Stimulated activated CD8-positive, alpha-beta memory T cell treated with anti-CD3 and anti-CD28 coated beads, Interleukin-15, amount 100 ng/mL, for 4 hours (primary cell): ENCODE measurements at places on chromosomes 5 and 9.

DNA sequence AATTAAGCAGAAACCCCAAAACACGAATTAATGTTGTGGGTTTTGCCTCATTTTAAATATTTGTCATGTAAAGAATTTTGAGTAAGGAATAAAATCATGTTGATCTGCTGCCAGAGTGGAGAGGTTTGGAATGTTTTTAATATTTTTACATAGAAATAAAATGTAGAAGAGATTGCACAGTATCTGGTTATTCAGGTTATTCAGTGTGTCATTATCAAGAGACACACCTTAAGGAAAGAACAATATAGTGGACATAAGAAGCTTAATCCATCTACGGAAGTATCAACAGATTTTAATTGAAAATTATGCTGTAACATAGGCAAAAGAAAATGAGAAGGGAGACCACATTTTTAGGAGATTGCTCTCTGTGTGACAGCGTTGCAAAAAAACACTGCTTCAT is 410.4 kb downstream of the MED10 start:
- DNase-seq = no peak

DNA sequence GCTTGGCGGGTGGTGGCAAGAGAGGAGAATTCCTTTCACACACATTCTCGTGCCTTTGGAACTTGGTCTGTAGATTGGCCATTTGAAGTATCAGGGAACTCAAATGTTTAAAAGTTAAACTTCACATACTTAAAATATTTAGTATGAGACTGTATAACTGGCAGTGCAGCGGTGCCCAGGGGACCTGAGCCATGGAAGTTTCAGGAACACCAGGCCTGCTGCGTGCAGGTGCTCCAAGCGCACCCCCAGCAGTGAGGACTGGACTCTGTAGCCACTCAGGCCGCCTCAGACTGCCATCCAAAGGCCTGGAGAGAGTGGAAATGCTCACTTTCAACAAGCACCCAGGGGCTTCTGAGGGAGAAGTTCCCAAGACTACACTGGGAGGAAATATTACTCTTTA is 273.5 kb upstream of the IRX2 start:
- no peak for DNase-seq

DNA sequence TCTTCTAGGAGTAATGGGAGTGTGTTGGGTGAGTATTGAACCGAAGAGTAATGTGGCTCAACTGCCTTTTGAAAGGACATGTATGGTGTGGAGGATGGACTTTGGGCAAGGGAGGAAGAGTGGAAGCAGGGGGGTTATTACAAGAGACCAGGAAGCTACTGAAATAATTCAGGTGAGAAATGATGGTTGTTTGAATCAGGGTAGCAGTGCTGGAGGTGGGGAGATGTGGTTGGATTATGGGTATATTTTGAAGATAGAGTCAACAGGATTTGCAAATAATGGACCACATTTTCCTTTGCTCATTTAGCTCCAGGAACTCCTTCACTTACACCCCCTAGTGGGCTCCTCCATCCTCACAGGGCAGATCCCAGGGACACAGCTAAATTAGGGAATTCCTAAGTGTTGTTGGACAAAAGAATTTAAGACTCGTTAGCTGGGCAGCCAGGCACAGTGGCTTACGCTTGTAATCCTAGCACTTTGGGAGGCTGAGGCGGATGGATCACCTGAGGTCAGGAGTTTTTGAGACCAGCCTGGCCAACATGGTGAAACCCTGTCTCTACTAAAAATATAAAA is 1.2 kb upstream of the SLC4A9 start:
- no peak for DNase-seq

GRCh38 chr5:146091881-146092280 is 13.5 kb downstream of the PLAC8L1 start:
- no peak for DNase-seq

GRCh38 chr9:95138474-95138873 is 179.0 kb downstream of the FANCC start:
- DNase-seq = no peak

GRCh38 chr5:14208071-14209021 is 65.2 kb downstream of the TRIO start:
- no peak for DNase-seq

GRCh38 chr9:128081056-128081455 is 13.0 kb downstream of the SLC25A25 start:
- no peak for DNase-seq

- DNase-seq = no peak
These were observed 76.8 kb downstream of the AMBP start for GRCh38 chr9:114001410-114001685.

DNA sequence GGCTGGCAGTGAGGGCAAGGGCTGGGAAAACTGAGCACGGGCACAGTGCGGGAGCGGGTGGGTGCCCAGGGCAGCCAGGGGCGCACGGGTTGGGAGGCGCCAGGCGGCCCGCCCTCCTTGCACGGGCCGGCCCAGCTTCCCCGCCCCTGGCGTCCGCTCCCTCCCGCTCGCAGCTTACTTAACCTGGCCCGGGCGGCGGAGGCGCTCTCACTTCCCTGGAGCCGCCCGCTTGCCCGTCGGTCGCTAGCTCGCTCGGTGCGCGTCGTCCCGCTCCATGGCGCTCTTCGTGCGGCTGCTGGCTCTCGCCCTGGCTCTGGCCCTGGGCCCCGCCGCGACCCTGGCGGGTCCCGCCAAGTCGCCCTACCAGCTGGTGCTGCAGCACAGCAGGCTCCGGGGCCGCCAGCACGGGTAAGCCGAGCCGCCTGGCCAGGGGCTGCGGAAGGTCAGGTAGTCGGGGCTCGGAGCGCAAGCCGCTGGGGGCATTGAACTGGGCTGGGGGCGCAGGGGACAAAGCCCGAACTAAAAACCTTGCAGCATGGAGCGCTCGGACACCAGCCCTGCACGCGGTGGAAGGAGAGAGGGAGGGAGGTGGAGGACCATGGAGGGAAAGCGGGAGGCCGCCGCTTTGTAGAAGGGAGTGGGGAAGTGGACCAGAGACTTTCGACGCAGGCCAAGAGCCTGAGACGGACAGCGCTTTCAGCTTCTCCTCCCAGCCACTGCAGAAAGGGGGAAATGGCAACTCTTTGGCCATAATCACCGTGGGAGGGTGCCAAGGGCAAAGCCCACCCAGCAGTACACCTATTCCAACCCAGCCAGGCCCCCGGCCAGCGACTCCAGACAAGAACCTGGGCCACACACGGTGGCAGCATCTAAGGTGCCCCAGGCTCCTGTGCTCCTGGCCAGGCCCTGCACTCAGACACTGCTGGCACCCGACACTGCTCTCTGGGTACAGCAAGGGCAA is at the start of gene TGFBI:
Gene TGFBI, plus strand, starts transcription at position 207 of the 961 bp plus-strand sequence. Its CDS starts 68 bp downstream, at position 275.
- no peak for DNase-seq

DNA sequence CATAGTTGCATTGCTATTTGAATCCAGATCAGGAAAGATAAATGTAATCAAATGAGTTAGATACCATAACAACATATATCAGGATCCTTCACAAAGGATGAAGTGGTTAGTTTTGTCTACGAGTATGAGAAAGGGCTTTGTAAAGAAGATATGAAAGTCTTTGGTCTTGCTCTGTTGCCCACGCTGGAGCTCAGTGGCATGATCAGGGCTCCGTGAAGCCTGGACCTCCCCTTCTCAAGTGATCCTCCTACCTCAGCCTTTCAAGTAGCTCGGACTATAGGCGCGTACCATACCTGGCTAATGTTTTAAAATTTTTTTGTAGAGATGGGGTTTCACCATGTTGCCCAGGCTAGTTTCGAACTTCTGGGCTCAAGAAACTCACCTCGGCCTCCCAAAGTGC is 1.8 kb downstream of the SMC5 start:
- DNase-seq = no peak

- no peak for DNase-seq
These were observed 26.5 kb downstream of the SPINK5 start for GRCh38 chr5:148090146-148090772.

DNA sequence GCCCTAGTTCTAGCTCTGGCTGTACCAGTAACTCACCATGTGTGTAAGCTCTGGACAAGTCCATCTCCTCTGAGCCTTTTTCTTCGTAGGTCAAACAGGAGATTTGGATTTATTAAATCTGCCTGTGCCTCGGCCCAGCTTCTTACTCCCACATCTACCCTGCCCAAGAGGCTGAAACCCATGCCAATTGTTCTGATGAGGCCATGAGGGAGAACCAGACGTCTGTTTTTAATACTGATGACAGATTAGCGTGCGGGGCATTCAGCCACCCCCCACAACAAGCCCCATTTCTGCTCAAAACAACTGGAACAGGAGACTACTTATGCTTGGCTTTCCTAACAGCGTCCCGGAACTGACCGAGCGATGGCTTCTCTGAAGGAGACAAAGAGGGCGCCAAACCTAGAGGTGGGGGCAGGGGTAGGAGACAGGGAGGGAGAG is 81.2 kb upstream of the TRIM32 start:
- no peak for DNase-seq

GRCh38 chr5:178346607-178347334 is 114.2 kb upstream of the PHYKPL start:
- DNase-seq = no peak

- no peak for DNase-seq
These were observed 13.4 kb upstream of the HABP4 start for GRCh38 chr9:96436456-96437126.

- no peak for DNase-seq
These were observed 117.9 kb downstream of the ALDH1A1 start for GRCh38 chr9:72834994-72835393.

DNA sequence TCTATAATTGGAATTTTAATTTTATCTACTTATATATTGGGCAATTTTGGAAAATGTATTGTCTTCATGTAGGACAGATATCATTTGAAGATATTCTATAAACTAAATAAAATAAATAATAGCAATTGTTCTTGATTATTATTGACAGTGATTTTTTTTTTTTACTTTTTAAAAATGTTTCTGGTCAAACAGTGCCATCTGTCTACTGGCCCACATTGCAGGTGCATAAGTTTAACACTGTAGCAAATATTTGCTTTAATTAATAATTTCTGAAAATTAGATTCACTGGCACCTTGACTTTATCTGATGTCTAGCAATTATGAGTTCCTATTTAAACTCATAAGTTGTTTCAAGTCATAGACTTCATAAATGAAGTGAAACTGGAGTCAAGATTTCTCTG is 41.1 kb upstream of the ISOC1 start:
- DNase-seq = no peak

GRCh38 chr5:37090123-37090726 is 159.0 kb downstream of the CPLANE1 start:
- no peak for DNase-seq

- no peak for DNase-seq
These were observed 30.5 kb upstream of the LMX1B start for GRCh38 chr9:126583144-126583760.

DNA sequence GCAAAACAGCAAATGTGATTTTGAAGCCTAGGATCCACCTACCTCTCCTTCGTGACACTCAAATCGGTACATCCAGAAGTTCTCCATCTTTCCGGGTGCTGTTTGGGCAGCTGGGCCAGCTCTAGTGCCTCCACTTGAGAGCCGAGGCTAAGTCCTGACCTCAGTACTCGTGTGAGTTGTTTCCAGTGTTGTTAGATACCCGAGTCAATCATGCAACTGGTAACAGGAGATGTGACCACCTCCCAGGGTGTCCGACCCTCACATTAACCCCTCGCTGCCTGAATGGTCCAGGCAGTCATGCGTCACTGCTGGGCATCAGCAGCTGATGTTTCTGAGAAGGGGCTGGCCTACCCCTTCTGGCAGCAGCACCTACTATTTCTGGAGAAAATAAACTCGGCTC is 170.3 kb downstream of the ENTREP1 start:
- DNase-seq = no peak

DNA sequence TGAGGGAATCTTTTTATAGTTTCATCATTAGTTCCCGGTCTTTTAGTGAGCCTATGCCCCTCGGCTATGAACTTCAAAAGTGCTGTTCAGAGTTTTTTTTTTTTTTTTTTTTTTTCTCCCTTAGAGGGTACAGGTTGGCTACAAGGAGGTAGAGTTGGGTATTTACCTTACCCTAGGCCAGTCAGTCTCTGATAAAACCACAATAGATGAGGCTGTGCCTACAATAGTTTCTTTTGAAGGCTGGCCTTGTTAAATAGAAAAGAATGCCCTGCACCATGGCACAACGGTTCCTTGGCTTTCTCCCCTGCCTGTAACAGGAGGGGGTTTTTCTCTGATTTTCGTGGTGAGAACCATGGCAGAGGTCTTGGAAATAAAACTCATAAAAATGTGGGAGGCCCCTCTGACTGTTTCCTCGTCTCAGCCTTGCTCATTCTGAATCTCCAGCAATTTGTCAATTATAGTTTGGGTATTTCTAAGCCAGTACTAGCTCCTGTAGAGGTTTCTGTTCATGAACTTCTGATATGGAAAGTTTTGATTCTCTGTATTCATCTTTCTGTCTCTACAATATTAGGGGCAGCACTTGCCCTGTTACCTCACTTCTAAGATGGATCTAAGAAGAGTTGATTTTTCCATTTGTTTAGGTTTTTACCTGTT is 152.0 kb downstream of the MTRR start:
- DNase-seq = no peak

- no peak for DNase-seq
These were observed 16.3 kb downstream of the ROR2 start for GRCh38 chr9:91933556-91934352.

DNA sequence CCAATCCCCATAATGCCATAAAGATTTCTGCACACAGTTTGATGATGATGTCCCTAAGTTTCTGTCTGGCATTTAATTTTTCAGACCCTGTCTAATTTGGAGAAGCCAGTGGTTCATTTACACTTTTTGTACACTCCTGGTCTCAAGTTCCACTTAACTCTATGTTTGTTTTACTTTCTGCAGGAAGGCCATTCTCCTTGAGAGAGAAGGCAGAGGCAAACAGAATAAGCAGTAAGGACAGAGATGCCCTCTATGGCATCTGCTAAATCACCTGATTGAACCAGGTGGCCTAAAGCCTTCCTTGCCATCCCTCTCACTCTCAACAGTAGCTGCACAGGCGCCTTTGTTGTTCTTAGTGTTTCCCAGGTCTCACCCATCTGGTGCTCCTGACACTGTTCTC is 86.1 kb upstream of the LRRTM2 start:
- DNase-seq = no peak

- DNase-seq = no peak
These were observed 159.5 kb upstream of the SLC28A3 start for GRCh38 chr9:84499969-84500582.

DNA sequence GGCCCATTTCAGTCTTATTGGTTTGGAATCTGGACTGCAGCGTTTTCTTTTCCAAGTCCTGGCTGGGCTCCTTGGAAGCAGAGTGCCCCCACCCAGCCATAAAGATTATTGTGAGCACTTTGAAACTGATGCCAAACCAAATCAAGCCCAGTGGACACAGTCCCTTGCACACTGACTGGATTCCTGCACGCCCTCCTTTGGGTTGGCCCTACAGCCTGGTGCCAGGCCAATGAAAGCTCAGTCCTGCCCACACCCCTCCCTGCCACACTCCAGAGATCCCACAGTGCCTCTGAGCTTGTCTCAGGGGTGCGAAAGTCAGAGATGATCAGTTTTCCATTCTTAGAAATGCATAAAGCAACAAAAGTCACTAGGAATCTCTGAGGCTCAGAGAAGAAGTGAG is 181.9 kb downstream of the CETN3 start:
- no peak for DNase-seq

DNA sequence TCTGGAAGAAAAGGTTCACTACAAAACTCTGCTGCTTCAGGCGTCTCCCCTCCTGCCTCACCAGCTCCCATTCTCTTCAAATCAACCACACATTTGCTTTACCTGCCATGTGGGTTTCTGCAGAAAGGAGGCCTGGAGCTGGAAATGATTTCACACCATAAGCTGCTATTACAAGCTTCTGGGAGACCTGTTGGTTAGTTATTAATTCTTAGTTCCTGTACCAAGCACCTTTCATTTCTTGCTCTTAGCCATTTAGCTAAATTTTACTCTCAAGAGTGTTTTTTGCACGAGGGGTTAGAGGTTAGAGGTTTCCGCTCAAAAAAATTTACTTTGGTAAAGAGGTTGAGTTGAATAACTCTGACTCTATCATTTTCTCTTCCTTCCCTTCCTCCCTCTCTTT is 70.3 kb downstream of the MAP1B start:
- no peak for DNase-seq

GRCh38 chr5:125140855-125141254 is 394.4 kb upstream of the ZNF608 start:
- no peak for DNase-seq
